ENCODE measurements at places on chromosomes 12 and 14.

DNA sequence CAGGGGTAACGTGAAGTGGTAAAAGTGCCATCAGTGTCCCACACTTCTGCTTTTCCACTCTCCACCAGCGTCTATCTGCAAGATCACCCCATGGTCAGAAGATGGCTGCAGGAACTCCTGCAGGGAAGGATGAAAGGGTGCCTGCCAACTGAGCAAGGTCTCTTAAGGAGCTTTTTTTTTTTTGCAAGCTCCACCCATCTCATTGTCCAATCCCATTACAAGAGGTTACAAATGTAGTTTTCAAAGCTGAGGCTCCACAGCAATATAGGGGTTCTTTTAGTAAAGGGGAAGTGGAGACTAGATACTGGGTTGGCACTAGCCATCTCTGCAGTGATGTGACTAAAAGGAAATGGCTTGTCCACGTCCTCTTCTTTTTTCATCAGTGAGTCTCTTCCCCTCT is 5.9 kb upstream of the BHLHE41 start:
- peak; percentile 76 for DNase-seq

GRCh38 chr12:116759783-116760621 is 21.9 kb downstream of the RNFT2 start:
- DNase-seq: peak; percentile 23

DNA sequence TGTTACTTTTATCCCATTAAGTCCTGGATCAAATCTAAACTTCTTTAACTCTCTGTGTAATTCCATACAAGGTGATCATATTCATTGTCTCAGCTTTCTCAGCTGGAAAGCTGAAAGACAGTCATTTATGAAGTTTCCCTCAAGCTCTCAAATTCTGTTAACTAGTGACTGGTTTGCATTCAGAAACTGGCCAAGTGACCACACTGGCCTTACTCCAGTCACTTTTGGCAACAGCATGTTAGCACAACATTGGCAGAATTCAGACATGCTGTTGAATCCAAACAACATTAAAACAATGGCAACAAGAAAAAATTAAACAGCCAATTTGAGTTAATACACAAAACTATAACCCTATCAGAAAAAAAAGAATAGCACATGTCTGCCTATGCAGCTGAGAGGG is 343.3 kb downstream of the MDGA2 start:
- no peak for DNase-seq

GRCh38 chr14:46322730-46323403 is 328.7 kb downstream of the RPL10L start:
- DNase-seq: no peak

DNA sequence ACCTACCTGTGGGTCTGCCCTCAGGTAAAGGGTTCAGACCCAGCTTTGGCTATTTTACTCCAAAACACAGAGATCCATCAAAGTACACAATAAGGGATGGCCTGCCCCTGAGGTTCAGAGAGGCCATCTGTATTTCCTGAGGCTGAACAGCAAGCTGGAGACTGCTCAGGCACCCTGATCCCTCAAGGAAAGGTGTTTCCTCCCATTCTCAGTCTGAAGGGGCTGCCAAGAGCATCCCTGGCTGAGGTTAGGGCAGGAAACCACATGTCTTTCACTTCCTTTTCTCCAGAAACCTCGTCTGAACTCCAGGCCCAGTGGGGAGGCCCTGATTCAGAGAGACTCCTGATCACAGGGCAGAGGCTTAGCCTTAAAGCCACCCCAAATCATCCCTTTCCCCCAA is 1.5 kb downstream of the RILPL1 start:
- DNase-seq: peak; percentile 83

DNA sequence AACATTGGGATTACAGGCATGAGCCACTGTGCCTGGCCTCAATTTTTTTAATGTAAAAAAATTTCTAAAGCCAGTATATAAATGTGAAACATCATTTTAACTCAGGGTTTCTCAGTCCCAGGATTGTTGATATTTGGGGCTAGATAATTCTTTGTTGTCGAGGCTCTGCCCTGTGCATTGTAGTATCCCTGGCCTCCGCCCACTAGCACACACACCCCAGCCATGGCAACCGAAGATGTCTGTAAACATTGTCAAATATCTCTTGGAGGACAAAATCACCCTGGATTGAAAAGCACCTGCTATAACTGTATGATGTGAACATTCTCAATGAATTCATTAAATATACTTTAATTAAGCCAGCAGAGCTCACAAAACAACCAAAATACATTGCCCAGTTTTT is 8.4 kb upstream of the CIT start:
- no peak for DNase-seq

DNA sequence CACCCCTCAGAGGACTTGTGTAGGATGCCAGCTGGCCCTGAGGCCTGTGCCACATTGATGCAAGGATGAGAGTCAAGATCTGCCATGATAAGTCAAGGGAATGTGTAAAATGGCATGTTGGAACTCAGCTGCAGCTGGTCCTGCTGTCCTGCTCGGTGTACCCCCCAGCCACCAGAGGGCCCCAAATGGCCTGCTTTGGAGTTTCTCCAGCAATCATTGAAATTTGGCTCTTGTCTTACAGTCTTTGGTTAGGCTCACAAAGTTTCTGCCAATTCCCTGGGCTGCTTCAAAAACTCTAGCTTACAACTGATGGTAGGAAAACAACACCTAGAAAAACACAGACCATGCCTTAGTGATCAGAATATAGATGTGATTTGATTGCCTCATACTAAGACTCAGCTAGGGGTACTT is 76.8 kb downstream of the HSD17B6 start:
- peak; percentile 88 for DNase-seq

DNA sequence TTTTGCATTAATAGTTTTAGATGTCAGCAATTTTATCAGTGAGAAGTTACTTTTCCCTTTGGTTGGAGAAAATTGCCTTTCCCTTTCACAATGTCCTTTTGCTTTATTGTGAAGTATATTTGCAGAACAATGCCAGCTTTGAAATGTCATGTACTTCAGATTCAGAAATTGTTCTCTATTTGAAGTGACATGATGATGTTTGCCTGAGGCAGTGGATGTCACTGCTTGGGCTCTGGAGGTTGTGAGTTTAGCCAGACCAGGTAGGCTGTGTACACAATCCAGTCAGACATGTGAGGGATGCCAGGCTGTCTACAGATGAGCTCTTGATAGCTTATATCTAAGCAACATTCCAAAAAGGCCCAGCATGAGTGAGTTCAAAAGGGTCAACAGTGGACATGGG is 451.9 kb upstream of the FBXO33 start:
- DNase-seq: no peak

DNA sequence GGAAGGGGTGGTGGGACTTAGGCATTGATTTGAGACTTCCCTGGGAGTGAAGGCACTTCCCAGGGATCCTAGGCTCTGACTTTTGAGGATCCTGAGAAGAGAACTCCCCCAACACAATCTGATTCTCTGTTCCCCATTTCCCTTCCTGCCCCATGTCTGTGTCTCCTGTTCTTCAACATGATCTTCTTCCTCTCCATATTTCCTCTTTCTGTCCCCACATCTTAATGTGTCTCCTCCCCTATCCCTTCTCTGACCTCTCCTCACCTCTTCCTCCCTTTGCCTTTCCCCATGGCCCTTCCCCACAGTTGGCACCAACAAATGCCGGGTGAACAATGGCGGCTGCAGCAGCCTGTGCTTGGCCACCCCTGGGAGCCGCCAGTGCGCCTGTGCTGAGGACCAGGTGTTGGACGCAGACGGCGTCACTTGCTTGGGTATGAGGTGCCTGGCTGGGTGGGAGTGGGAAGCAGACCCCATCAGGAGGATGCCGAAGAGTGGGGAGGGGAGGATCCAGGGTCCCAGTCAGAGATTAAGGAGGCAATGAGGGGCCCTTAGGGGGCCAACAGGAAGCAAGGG is 15.2 kb upstream of the LRP1-AS start:
- DNase-seq: peak; percentile 37

GRCh38 chr14:95833429-95833828 is 43.2 kb upstream of the TUNAR start:
- DNase-seq: no peak

- DNase-seq: no peak
Measured at GRCh38 chr12:119692997-119693396, 25.1 kb downstream of the PRKAB1 start.

- no peak for DNase-seq
Measured at GRCh38 chr12:47190271-47190750, 110.6 kb upstream of the AMIGO2 start.
